ENCODE measurements at places on chromosomes 5 and 9.

- no peak for DNase-seq
Measured at GRCh38 chr5:178624631-178625546, 2.0 kb downstream of the CLK4 start.

- no peak for DNase-seq
Measured at GRCh38 chr9:6230037-6230780, 14.6 kb downstream of the IL33 start.

DNA sequence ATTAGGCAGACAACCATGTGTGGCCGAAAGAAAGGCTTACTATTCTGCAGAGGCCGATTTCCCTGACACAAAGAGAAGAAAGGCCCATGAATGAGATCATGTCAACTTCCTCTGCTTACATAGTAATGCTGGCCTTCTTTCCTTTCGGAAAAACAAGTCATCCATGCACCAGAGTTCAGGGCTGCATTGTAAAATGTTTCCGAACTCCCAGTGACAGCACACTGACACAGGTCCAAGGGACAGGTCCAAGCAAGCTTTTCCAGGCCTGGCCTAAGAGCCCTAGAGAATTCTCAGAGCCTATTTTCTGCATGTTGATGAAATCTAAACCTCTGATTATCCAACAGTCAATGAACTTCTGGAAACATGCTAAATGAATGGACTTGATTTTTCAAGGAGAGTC lies 140.9 kb downstream of the ZNF608 start:
- DNase-seq, result no peak

DNA sequence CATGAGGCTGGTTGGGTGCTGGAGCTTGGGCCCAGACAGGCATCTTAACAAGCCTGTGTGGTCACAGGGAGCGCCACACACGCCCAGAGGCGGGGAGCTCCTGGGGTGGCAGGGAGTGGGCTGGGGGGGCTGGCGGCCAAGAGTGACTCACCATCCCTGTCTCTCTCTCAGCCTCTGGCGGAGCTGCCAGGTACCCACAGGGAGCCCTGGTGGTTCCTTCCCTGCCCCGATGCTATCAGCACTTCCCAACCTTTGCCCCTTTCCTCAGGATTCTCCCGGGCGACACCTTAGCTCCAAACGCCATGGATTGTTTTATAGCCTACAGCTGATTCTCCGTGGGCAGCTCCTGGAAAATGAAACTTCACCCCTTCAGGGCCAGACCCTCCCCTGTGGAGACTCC lies 5.5 kb downstream of the SLC9A3 start:
- DNase-seq, result no peak

DNA sequence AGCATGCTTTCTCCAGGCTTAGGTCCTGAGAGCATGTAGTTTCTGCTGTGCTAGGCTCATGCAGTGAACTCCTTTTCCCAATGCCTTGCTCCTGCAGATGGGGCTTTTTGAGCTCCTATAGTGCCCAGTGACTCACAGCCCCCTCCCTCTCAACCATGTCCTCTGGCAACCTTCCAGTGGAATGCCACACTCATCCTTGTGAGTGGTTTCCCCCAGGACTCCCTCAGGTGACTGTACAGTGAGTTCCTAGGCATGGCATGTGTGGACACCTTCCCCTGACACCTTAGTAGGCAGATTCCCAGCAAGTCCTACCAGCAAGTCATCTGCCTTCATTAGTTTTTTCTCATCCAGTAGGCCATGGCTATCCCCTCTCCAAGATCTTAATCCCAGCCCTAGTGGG lies 72.4 kb upstream of the CXCL14 start:
- no peak for DNase-seq

DNA sequence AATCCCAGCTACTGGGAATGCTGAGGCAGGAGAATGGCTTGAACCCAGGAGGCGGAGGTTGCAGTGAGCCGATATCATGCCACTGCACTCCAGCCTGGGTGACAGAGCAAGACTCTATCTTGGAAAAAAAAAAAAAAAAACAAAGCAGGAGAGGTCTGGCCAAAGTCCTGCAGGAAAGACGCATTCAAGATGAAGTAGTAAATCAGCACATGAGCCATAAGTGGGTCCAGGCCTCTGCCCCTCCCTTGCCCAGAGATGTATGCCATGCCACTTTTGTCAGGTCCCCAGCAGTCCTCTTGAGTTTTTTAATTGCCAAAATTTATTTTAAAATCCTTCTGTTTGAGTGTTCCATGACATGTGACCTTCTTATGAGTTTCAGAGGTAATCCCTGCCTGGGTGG lies 8.5 kb upstream of the PHF19 start:
- DNase-seq, result no peak

GRCh38 chr9:74960561-74960960 lies 7.8 kb upstream of the C9orf40 start:
- no peak for DNase-seq
